Stimulated activated CD4-positive, alpha-beta T cell treated with anti-CD3 and anti-CD28 coated beads, Interleukin-2, amount 100 ng/mL, for 24 hours (primary cell): ENCODE measurements at places on chromosomes 6 and 20.

DNA sequence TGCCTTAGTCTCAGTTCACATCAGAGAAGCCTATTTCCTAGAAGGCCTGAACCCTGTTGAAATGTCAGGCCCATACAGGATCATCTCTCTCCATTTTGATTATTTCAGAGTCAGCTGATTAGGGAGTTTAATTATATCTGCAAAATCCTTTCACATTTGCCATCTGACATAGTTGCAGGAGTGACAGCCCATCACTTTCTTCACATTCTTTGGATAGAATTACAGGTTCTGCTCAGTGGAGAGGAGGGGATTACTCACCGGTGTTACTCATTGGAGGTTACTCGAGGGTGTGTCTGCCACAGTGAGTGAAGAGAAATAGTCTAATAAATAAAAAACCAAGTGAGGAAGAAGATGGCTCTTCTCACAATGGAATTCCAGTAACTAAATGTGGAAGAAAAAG lies 216.8 kb downstream of the TMEM242 start:
- no peak for DNase-seq

DNA sequence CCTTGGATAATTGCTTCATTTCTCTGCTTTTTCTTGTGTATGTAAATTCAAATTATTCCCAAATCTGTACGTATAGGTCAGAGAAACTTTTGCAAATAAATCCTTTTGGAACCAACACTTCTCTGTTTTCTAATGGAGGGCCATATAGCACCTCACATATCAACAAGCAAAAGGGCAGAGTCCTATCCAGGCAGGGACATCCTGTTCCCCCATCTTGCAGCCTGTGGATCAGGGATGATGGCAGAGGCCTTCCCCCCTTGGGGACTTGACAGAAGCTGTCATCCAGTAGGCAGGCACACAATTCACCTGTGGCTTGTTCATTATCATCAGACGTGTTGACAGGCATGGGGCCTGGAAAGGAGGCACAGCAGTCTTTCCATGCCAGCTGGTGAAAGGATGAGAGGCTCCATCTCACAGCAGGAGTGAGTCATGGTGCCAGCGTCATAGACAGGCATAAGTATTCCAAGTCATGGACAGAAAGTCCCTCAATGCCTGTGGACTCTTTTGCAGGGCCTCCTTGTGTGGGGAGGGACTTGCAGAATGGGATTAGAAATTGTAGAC lies 31.8 kb upstream of the PLEKHG1 start:
- no peak for DNase-seq

GRCh38 chr6:113653275-113653674 lies 203.9 kb upstream of the MARCKS start:
- no peak for DNase-seq

GRCh38 chr6:52900536-52900935 lies 9.0 kb downstream of the GSTA3 start:
- no peak for DNase-seq

DNA sequence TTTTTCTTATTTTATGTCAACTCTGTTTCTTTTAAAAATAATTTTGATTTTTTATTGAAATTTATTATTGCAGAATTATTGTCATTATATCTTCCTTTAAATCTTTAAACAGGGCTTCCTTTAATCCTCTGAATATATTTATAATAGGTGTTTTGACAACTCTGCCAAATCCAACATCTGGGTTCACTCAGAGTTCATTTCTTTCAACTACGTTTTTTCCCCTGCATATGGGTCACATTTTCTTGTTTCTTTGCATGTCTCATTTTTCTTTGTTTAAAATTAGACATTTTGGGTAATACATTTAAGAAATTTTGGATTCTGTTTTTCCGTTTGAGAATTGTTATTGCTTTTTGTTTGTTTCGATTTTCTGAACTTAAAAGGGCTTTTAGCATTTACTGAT lies 655.1 kb upstream of the CITED2 start:
- DNase-seq = no peak

DNA sequence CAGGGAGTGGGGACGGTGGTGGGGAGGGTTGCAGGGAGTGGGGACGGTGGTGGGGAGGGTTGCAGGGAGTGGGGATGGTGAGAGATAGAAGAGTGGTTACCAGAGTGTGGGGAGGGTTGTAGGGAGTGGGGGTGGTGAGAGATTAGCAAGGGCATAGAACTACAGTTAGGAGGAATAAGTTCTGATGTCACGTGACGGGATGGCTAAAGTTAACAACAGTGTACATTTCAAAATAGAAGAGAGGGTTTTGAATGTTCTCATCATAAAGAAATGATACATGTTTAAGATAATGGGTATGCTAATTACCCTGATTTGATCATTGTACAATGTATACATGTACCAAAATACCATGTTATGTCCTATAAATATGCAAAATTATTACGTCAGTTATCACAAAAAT lies 57.6 kb upstream of the FRMD1 start:
- no peak for DNase-seq

DNA sequence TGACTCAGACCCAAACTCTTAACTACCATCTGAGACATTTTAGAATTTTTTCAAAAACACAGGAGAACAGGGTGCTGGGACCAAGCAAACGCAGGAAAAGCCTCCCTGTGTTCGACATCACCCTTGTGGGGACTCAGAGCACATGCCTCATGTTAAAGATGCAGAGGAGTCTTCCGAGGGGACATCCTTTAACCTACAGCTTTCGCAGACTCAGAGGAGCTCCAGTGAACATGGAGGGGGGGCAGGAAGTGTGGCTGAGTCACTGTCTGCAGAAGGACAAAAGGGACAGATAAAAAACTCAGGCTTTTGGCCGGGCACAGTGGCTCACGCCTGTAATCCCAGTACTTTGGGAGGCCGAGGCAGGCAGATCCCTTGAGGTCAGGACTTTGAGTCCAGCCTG lies 15.1 kb downstream of the BMP7 start:
- DNase-seq = peak; percentile 3

GRCh38 chr6:46651816-46652215 lies 802 bp downstream of the CYP39A1 start:
- DNase-seq = no peak

DNA sequence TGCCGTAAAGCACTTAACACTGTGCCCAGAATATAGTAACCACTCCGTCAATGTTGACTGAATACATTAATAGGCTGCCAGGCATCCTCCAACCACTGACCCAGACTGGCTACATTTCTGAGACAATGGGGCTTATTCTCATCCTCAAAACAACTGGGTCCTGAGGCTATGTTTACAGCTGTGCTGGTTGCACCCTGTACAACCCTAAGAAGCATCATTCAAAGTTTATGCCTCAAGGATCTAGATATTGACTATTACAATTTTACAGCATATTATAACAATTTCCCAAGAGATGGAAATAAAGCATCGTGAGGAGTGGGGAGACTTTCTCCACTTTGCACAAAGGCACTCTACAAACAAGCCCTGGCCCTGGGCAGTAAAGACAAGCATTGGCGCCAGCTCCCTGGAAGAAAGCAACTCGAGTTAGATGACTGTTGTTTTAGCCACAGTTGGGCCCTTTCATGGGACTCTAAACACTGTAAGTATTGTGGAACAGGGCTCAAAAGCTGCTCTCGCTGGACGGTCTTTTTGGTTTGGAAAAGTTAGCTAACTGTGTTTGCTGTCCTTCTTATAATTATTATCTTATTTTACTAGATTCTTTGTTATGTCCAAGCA lies 30.2 kb downstream of the MYLIP start:
- no peak for DNase-seq

- no peak for DNase-seq
These were observed 8.5 kb downstream of the ARFGEF2 start for GRCh38 chr20:48930035-48930434.

DNA sequence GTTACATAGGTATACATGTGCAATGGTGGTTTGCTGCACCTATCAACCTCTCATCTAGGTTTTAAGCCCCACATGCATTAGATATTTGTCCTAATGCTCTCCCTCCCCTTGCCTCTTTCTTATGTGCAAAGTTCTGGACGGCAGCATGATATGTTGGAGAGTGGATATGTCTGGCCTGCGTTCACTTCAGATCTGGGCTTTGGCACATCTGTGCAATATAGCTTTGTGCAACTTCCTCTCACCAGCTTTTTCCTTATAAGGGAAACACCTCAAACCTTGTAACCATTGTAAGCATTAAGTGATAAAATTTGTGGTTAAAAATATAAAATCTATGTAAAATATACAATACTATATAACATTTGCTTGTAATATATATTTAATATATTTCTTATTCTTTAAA lies 288.0 kb downstream of the PHACTR1 start:
- DNase-seq = no peak

- no peak for DNase-seq
These were observed 57.8 kb upstream of the MRPS10 start for GRCh38 chr6:42275376-42276033.

DNA sequence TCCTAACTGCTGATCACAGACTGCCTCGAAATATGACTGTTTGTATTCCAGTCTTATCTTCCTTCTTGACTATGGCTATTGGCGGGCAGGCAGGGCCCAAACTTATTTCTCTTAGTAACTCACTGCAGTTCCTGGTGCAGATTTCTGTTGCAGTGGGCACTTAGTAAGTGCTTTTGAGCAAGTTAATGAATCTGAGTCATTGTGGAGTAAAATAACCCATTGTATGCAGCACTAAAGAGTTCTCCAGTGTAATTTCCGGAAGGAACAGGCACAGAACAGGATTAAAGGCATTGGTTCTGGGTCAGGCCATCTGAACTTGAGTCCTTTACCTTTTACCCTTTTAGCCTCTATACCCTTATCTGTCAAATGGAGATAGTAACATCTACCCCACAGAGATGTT lies 23.6 kb downstream of the SLC35F1 start:
- DNase-seq = no peak

DNA sequence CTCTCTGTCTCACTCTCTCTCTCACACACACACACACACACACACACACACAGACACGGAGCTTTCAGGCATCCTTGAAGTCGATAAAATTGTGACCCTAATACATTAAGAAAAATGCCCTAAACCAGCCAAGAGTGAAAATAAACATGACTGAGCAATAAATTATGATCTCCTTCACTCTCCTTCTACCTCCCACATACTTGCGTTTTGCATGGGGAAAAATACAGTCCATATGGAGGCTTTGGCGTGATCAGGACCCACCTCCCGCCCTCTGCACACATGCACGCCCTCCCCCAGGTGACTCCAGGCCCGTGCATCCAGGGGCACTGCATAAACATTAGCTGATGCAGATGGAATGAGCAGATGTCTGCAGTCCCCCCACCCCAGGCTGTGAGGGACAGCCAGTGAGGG lies 114.2 kb upstream of the JARID2 start:
- DNase-seq = no peak
